ENCODE measurements at places on chromosomes 11 and 22.

DNA sequence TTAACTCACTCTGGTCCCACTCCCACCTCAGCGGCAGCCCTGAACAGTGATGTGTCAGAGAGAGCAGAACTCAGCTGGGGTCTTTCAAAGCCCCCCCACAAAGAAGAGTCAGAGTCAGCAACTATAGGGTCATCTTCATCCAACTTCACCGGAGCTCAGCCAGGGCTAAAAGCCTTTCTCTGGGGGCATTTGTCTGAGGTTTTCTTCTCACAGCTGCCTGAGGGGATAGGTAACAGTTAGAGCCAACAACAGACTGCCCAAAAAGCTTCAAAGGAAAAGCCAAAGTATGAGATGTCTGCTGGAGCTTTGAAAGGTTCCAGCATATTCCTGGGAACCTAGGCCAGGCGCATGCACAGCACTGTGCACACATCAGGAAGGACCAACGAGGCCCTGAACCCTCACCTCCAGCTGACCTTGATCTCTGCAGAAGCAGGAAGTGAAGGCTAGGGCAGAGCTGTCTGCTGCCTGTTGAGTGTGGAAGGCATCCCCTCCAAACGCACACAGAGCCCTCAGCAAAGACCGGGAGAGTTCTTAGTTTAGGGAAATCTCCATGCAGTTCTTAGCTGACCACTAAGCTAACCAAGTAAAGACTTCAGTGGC lies 28.1 kb upstream of the COMT start:
- DNase-seq, result no peak

DNA sequence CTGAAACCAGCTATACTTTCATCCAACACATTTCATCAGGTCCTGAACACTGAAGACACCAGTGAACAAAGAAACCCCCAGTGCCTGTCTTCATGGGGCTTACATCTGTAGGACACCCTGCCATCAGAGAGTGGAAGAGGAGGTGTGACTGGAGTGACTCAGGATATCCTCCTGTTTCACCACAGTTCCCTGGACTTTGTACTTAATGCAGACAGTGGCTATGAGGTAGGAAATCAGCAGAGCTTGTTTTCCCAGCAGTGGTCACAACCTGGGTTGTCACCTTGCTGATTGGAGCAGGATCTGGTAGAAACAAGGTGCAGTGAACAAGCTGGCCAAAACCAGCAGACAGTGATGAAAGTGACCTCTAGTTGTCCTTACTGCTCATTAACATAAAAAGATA lies 128.8 kb downstream of the KIRREL3 start:
- DNase-seq, result no peak

DNA sequence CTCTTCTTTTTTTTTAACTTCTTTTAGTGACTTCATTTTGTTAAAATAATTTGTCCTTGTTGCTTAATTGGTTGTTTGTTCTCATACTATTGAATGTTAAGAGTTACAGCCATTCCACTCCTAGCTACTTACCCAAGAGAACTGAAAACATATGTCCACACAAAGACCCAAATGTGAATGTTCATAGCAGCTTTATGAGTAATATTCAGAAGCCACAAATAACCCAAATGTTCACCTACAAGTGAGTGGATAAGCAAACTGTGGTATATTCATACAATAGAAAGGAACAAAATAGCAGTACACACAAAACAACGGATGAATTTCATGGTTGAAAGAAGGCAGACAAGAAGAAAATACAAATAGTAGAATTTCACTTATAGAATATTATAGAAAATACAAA lies 1.4 kb upstream of the OR4D11 start:
- no peak for DNase-seq

DNA sequence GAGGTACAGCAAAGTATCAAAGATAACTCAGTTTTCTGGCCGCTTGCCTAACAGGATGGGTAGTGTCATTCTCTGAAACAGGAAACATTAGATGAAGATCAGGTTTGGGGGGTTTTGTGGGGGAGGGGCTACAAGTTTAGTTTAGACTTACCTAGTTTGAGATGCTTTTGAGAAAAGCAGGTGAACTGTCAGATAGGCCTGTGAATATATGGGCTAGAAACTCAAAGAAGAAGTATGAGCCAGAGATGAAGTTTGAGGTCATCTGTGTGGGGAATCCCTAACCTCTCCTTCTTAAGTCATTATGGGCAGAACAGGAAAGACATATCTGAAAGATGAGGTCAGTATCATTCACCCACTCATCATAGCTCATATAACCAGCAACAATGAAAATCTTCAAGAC lies 11.9 kb downstream of the HOATZ start:
- DNase-seq, result no peak

DNA sequence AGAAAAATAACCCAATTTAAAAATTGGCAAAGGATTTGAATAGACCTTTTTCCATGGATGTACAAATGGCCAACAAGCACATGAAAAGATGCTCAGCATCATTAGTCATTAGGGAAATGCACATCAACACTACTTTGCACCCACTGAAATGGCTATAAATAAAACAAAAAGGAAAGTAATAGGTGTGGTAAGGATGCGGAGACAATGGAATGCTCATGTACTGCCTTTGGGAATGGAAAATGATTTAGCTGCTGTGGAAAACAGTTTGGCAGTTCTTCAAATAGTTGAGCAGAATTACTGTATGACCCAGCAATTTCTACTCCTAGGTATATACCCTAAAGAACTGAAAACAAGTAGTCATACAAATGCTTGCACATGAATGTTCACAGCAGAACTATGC lies 37.4 kb downstream of the LARGE2 start:
- no peak for DNase-seq

DNA sequence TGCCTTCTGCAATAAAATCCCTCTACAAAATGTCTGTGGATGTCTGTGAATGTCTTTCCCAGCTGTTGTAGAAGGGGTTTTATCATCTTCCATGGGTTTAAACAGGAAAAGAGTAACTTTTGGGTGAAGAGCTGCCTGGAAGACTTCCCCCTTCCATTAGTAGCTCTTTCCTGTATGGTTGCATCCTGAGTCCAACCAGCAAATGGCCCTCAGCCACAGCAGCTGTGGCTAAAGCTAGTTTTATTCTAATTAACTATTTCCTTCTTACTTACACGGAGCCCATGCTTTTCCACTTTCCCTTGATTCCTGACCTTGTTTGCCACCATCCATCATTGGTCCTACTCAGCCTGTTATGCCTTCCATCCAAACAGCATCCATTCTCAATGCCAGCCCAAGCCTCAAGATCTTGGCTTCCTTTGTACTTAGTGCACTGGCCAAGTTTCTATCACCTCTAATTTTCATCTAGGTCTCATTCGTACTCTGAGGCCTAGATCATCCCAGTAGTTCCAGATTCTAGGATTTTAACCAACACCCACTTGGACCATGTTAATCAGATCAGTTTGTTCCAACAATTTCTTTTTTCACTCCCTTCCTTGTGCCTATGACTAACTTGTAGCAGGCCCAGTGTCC lies 41.5 kb upstream of the CADM1 start:
- DNase-seq, result no peak
